Kidney epithelial cell (primary cell): ENCODE measurements at places on chromosomes 6 and 20.

DNA sequence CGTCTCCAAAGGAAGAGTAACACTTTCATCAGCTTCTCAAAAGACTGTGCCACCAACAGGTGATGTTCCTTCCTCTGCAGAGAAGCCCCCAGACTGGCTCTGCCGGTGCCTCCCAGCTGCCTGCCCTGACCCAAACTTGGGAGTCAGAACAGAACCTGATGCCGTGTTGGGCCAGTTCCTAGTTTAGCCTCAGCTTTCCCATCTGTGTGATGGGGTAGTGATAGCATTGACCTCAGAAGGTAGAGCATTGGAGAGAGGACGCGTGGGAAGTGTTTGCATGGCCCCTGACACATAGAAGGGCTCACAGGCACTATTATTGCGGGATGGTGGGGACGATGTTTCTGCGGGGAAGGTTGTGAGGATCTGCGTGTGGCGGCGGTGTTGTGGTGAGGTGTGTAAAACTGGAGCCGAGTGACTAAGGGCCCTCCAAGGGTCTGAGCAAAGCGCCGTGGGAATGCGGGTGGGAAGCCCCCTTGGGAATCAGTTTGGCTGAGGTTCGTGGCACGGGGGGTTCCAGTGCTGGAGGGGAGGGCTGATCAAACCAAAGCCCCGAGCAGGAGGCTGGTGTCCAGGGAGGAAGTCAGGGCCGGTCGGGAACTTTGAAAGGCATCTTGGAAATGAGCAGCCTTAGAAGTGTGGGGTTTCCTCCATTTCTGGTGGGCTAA lies 1.7 kb downstream of the NTSR1 start:
- DNase-seq, result no peak

- no peak for DNase-seq
Measured at GRCh38 chr6:163777716-163778115, 363.2 kb downstream of the QKI start.

- DNase-seq, result no peak
Measured at GRCh38 chr6:40922281-40922680, 116.7 kb downstream of the UNC5CL start.

- DNase-seq, result peak; percentile 52
Measured at GRCh38 chr6:33144373-33144772, 47.9 kb downstream of the COL11A2 start.

DNA sequence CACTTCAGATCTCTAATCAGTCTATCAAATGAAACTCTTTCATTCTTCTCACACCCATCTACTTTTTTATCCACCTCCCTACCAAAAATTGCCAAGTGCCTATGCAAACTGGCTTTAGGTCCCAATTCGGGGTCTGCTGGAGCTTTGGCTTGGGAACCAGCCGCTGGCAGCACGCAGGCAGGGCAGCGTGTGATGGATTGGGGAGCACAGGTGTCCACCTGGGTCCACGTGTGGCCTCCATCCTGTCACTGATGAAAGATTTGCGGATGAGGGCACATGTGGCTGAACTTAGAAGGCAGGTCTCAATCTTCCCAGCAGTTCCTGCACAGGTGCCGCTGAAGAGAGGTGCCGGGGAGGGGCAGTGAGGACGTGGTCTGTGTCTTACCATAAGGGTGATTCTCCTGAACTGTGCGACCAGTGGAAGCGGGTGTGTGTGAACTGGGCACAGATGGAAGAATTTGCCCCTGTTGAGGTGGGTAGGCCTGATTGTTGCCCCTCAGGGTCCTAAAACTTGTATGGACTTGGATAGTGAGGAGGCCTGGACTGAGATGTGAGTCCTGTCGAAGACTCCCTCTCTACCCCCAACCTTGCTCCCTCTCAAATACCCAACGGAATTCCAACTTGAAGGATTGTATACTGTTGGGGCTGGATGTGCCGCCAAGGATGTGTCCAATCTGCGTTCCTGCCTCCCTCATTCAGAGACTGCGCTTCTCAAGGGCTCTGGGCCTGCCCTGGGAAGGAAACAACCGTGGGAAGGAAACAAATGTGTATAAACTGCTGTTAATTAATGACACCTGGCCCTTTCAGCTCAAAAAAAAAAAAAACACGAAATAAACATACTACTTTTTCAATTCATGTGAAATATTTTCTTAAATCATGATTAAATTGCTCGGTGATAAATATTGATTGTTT lies 18.4 kb upstream of the RAET1L start:
- DNase-seq, result no peak

DNA sequence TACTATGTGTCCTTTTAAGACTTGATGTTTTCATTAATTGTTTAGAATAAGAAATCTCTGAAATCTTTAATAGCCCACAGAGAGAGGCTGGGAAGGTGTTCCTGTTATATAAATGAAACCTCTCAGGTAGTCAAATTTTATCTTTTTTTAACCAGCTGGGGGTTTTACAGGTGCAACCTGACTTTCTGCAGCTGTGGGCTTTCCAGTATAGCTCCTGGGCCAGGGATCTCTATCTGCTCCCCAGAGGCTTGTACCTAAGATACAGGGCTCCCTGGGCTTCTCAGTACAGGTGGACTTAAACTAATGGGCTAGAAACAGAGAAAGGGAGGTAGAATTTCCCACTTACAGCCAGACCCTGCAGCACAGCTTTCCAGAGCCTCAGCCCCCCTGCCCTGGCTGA lies 49.4 kb downstream of the HLA-C start:
- no peak for DNase-seq

- no peak for DNase-seq
Measured at GRCh38 chr20:46965477-46965876, 70.8 kb downstream of the EYA2 start.

GRCh38 chr6:11207199-11207968 lies 25.1 kb downstream of the NEDD9 start:
- DNase-seq, result peak; percentile 100

DNA sequence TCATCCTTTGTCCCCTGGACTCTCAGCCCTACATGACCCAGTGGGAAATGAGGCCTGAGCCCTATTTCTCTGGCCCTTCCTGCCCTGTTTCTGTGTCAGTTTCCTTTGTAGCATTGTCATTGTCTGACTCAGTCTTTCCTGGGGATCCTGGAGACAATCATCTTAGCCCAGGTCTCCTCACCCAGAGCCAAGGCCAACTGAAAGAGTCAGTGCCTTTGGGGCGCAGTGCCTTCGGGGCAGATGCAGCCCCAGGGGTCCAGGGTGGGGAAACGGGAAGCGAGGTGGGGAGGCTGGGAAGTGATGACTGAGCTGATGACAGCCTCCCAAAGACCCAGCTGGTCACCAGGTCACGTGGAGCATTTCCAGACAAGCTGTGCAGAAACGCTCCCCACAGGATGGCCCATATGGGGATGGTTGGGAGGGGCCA lies 93.3 kb upstream of the SULF2 start:
- no peak for DNase-seq
